ENCODE measurements at places on chromosomes 11 and 22.

GRCh38 chr11:57643802-57644201, 5.9 kb downstream of the YPEL4 start:
- DNase-seq: no peak

GRCh38 chr11:70032470-70032795, 45.7 kb upstream of the ANO1 start:
- DNase-seq: no peak

GRCh38 chr11:76196849-76197248, 9.5 kb downstream of the WNT11 start:
- DNase-seq: no peak

DNA sequence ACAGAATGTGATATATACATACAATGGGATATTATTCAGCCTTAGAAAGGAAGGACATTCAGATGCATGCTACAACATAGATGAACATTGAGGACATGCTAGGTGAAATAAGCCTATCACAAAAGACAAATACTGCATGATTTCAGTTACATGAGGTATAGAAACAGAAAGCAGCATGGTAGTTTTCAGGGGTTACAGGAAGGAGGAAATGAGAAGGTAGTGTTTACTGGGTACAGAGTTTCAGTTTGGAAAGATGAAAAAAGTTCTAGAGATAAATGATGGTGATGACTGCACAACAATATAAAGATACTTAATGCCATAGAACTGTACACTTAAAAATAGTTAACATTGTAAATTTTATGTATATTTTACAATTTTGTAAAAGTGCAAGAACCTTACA, 266.7 kb upstream of the C11orf87 start:
- no peak for DNase-seq

- no peak for DNase-seq
Measured at GRCh38 chr22:36833073-36833472, 16.2 kb upstream of the PVALB start.

GRCh38 chr11:113591117-113591516, 115.0 kb downstream of the TMPRSS5 start:
- peak; percentile 85 for DNase-seq

- no peak for DNase-seq
Measured at GRCh38 chr11:133123366-133123765, 408.9 kb downstream of the OPCML start.

- DNase-seq: no peak
Measured at GRCh38 chr11:122062763-122063162, 53.3 kb downstream of the BLID start.

DNA sequence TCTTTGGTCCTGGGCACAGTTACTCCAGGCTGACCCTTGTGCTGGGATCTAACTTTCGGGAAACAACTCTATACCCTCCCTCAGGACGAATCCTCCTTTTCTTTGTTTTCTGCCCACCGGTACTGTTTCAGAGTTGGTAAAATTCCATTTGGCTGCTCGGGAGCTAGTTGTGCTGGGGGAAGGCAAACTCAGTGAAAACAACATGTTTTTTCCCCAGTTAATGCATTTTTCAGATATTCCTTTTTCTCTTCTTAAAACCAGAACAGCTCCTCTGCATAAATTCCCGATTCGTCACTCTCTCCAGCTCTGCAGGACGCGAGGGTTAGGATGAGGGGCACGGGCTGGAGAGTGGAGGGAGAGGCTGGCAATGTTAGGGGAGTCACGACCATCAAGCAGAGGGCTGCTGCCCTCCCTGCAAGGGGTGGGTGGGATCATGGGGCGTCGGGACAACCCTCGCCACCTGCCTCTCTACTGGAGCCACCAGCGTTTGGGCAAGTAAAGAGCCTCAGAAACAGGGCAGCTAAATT, 31.3 kb downstream of the LRRC10B start:
- DNase-seq: no peak

DNA sequence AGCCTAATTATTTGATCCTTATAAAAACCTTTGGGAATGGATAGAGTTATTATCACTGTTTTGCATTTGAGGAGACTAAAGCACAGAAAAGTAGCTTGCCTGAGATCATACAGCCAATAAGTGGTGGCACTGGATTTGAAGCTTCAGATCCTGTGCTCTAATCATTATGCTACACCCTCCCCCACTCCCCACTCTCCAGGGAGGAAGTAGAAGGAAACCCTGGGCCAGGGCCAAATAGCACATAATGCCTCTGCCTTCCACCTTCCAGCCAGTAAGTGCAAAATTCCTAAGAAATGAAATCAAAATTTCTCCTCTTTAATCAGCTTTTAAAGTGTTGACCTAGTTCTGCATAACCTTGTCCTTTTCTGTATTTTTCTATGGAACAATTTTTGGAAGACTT, 61.6 kb downstream of the SIK2 start:
- DNase-seq: no peak

- no peak for DNase-seq
Measured at GRCh38 chr22:45548991-45549761, 46.5 kb downstream of the FBLN1 start.

DNA sequence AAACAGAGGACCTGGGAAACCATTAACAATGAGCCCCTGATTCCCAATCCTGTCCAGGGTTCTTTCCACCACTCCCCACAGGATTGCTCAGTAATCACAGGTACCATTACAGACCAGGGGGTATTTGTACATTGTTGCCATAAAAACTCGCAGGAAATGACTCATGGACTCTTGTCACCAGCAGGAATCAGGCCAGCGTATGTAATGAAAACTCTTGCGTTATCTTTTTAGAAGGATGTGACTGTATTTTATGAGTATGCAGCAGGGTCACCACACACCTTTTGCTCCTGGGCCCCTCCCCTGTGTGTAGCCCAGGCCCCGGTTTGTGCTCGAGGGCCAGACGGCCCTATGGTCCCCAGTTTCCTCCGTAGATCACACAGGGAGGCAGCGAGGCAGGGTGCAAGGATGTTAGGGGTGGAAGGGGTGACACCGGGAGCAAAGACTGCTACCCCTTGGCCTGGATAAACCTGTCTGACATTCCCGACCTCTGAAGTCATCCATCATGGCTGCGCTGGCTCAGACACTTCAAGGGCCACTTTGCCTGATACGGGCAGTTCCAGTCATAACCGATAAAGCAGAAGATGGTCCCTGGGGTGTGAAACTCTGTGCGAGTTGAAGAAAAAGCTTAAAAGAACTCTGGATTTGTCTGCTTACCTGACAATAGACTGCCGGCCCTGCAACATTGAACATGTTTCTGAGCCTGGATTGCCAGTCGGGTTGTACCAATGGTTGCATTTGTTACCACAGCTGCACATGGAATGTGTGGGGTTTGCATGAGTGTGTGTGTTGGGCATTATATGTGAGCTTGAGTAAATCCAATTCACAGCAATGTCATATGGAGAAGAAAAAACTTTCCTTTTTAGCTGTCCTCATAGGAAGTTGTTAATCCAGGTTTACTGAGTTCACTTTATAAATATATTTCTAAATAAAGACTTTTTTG, 56.9 kb downstream of the MICAL2 start:
- DNase-seq: no peak

DNA sequence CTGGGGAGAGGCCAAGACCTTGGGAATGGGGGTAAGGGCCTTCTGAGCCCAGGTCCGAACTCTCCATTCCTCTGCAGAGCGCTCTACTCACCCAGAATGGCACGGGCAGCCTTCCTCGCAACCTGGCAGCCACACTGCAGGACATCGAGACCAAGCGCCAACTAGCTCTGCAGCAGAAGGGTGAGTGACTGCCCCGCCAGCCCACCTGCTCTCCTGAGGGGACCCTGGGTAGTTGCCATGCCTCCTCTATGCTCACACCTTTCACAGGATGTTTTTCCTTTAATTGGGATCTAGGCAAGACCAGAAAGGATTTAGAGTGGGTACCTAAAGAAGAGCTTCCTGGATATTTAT, 35.5 kb downstream of the TREH start:
- DNase-seq: no peak

- peak; percentile 32 for DNase-seq
Measured at GRCh38 chr22:41915035-41915785, at the start of gene SHISA8. Gene SHISA8 (minus strand): TSS chr22:41915074. CDS start chr22:41914667, 407 bp downstream.

- DNase-seq: no peak
Measured at GRCh38 chr11:65301491-65302329, 13.0 kb upstream of the CDC42EP2 start.

DNA sequence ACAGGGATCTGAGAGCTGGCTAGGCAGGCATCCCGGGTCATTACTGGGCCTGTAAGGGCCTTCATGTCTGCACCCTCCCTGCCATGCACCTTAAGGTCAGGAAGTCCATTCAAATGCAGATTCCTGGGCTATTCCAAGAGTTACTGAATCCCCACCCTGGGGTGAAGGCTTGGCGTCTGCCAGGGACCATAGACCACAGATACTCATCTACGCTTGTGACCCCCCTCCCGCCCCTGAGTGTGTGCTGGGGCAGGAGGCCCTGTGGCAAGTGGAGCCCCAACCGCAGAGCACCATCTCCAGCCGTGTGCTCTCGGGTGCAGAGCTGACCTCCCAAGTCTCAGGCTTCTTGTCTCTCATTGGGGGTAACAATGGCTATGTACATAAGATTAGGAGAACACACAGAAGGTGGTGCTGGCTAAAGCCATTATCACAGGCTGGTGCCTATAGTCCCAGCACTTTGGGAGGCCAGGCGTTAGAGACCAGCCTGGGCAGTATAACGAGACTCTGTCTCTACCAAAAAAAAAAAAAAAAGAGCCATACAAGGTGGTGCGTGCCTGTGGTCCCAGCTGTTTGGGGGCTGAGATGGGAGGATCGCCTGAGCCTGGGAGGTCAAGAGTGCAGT, 19.1 kb upstream of the KCNQ1OT1 start:
- DNase-seq: no peak

DNA sequence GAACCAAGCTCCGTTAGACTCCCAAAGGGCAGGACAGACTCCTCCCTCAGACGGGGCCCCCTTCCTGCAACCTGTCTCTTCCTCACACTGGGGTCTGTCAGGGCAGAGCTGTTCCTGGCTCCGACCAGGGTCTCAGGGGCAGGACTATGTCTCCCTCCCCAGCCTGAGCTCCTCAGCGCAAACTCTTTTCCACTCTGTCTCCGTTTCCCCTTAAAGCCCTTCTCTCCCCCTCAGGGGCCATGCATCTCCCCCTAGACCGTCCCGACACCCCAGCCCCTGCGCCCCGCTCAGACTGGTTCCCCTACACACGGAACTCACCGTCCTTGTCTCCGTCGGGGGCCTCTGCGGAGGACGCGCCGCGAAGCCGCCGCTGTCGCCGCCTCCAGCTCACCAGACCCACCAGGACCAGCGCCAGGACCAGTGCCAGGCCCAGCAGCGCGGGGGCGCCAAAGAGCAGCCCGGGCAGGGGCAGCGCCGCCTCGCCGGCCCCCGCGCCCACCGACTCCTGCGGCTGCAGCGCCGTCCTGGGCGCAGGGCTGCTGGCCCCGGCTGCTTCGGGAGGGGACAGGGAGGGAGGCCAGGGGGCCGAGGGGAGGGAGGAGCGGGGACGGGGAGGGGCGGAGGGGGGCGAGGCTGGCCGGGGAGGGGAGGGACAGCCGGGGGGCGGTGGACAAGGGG, 684 bp downstream of the TNFRSF13C start:
- DNase-seq: peak; percentile 21

DNA sequence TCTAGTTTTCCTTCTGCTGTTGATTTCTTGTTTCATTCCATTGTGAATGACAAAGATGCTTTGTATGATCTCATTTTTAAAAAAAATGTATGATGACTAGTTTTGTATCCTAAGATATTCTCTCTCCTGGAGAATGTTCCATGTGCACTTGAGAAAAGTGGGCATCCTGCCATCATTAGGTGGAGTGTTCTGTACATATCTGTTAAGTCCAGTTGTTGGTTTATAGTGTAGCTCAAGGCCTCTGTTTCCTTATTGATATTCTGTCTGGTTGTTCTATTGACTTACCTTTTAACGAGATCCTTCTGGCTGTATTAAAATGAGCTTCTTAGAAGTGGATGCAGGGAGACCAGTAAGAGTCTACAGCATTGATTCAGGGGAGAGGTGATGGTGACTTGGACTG, 35.2 kb downstream of the SGSM1 start:
- DNase-seq: no peak

- peak; percentile 29 for DNase-seq
Measured at GRCh38 chr11:64152841-64153691, 12.8 kb downstream of the MACROD1 start.

GRCh38 chr11:37182031-37182430, 584.0 kb upstream of the RAG2 start:
- DNase-seq: no peak

- DNase-seq: no peak
Measured at GRCh38 chr11:9222654-9223053, 42.5 kb downstream of the DENND5A start.

DNA sequence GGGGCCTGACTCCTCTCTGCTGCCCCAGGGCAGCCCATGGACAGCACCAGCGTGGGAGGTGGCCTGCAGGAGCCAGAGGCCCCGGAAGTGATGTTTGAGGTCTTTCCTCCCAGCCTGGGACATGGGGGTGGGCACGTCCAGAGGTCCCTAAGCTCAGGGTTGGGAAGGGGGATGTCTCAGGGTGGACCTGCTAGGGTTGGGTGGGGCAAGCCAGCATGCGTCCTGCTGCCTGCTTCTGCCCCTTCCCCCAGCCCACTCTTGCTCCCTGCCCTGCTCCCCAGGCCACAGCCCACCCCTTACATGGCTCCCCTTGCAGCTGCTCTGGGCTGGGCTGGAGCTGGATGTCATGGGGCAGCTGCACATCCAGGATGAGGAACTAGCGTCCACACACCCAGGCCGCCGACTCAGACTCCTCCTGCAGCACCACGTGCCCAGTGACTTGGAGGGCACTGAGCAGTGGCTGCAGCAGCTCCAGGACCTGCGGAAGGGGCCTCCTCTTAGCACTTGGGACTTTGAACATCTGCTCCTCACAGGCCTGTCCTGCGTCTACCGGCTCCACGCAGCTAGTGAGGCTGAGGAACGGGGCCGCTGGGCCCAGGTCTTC, 1.3 kb downstream of the FAM180B start:
- DNase-seq: no peak

GRCh38 chr11:85961930-85962363, 106.8 kb downstream of the CCDC83 start:
- DNase-seq: peak; percentile 64

GRCh38 chr11:36631774-36632173, 33.7 kb upstream of the RAG2 start:
- no peak for DNase-seq

GRCh38 chr22:30841273-30841672, 127.3 kb downstream of the MORC2 start:
- DNase-seq: no peak

GRCh38 chr11:94754335-94754734, 13.8 kb upstream of the AMOTL1 start:
- no peak for DNase-seq

DNA sequence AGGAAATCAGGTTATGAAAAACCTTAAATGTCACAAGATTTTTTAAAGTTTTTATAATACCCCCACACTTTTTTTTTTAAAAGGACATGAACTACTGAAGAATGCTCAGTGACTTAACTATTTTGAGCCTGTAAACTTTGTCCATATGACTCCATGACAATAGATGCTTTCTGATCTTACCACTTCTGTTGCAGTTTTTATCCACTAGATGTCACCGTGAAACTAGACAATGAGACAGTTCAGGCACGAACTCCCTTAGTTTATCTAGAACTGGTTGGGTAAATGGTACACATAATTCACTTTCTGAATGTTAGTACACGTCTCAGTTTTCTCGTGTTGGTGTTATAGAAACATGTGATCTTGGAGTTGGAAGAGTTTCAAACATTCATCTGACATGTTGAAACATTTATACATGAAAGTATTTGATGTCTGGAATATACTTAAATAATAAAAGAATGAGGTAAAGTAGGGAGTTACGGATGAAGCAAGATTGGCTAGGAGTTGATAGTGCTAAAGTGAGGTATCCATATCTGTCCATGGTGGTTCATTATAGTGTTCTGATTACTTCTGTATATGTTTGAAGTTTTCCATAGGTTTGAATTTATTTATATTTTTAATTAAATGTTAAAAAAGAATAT, 8.1 kb downstream of the CCDC15 start:
- peak; percentile 63 for DNase-seq

- DNase-seq: peak; percentile 44
Measured at GRCh38 chr11:120182790-120183491, 27.9 kb upstream of the OAF start.

Data from NCI-H1105 (cell line).